ENCODE measurements at places on chromosomes 16 and 17. TPM values are rescaled to one million over a fixed set of nuclear protein-coding genes. Genes with fewer than 3 reads are reported as not detected.

GRCh38 chr17:16465861-16466338, 26.1 kb downstream of the LRRC75A start:
- DNase-seq, result no peak

GRCh38 chr17:3935825-3936355, 19.6 kb upstream of the P2RX1 start:
- DNase-seq, result no peak

The CCL11 gene
- total RNA-seq, result 37.2 TPM

GRCh38 chr16:11570806-11571205, 15.9 kb downstream of the LITAF start:
- no peak for DNase-seq

- DNase-seq, result no peak
Observed at GRCh38 chr16:58084635-58085034, 44.5 kb downstream of the CFAP20 start.
